ENCODE measurements at places on chromosomes 7 and 10.

DNA sequence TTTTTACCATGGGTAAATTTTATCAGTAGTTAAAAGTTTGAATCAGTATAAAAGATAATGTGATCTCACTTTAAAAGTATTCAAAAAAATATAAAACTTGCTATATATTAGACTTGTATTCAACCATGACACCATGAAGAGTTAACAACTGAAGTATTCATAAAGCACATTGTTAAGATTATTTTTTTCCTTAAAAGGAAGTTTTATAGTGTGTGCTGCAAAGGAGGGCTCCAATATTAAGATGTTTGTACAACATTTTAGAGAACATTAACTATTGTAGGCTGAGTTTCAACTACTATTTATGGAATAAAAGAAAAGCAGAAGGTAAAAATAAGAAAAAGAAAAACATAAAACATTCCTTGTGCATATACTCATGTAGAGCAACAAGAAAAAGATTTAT lies 24.5 kb upstream of the CUBN start:
- no peak overlapping the region for H3K27ac ChIP-seq
- peaks cover 10% of the 10 kb centered on the region for H3K36me3 ChIP-seq
- DNase-seq: no peak
- peaks cover 3% of the 10 kb centered on the region for H3K4me1 ChIP-seq
- no peak overlapping the region for H3K4me3 ChIP-seq
- no peaks in the 10 kb centered on the region for H3K27me3 ChIP-seq

- H3K27me3 ChIP-seq: peaks cover 7% of the 10 kb centered on the region
- peaks cover 44% of the 10 kb centered on the region for H3K4me1 ChIP-seq
- H3K27ac ChIP-seq: peak within 1 kb of the TSS; percentile 100
- peaks cover 40% of the 10 kb centered on the region for H3K36me3 ChIP-seq
- DNase-seq: peak; percentile 83
- peak within 1 kb of the TSS; percentile 93 for H3K4me3 ChIP-seq
Observed at GRCh38 chr10:62804356-62805230, at the start of gene ADO. Gene ADO, plus strand, starts transcription at chr10:62804720. Its CDS starts 340 bp downstream, at chr10:62805060.

- H3K27ac ChIP-seq: no peak overlapping the region
- no peaks in the 10 kb centered on the region for H3K4me1 ChIP-seq
- H3K27me3 ChIP-seq: no peaks in the 10 kb centered on the region
- DNase-seq: no peak
Observed at GRCh38 chr7:121800916-121801675, 71.9 kb upstream of the PTPRZ1 start.

GRCh38 chr10:50490241-50490640 lies 133.5 kb downstream of the SGMS1 start:
- H3K4me3 ChIP-seq: no peak overlapping the region
- H3K36me3 ChIP-seq: peaks cover 19% of the 10 kb centered on the region
- H3K27me3 ChIP-seq: no peaks in the 10 kb centered on the region
- H3K4me1 ChIP-seq: no peaks in the 10 kb centered on the region

DNA sequence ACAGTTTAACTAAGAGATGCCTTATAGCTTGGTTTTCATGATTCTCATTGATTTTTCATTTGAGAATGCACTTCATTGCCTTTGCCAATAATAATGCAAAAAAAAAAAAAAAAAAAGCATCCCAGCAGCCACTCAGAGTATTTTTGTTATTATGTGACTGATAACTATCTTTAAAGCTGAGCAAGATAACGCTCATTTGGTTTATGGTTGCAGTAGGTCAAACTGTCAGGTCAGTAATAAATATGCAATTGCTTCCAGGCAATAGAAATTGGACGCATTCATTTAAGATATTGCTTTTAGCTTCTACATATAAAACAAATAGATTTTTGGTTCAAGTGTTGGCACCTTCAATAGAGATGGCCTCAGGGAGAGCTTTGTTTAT lies 215.1 kb downstream of the PRPF18 start:
- H3K27ac ChIP-seq: no peak overlapping the region
- DNase-seq: no peak
- peaks cover 2% of the 10 kb centered on the region for H3K27me3 ChIP-seq

GRCh38 chr7:120792091-120792860 lies 65.7 kb downstream of the TSPAN12 start:
- peak; percentile 65 for DNase-seq
- H3K27ac ChIP-seq: no peak overlapping the region
- no peaks in the 10 kb centered on the region for H3K4me1 ChIP-seq
- peaks cover 13% of the 10 kb centered on the region for H3K27me3 ChIP-seq
- no peak overlapping the region for H3K4me3 ChIP-seq
- no peaks in the 10 kb centered on the region for H3K36me3 ChIP-seq

DNA sequence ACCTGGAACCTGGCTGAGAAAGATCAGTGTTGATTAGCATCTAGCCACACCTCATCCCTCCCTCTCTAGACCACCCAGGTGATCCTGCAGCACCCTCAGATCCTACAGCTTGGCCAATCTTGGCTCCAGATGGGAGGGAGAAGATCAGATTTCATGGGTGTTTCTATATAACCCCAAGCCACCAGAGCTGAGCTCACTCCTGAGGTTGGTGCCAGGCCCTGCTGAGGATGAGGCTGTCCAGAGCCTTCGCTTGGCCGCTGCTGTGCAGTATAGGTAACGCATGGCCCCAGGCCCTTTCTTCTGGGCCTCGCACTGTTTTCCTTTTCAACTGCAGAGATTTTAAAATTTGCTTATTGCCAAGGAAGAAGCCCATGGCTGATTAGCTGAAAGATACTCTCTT lies 27.0 kb downstream of the C10orf120 start:
- no peak overlapping the region for H3K27ac ChIP-seq
- no peaks in the 10 kb centered on the region for H3K36me3 ChIP-seq

GRCh38 chr10:110681023-110681681 lies 37.0 kb downstream of the RBM20 start:
- peaks cover 35% of the 10 kb centered on the region for H3K27me3 ChIP-seq
- H3K4me1 ChIP-seq: peaks cover 3% of the 10 kb centered on the region
- H3K27ac ChIP-seq: no peak overlapping the region
- no peaks in the 10 kb centered on the region for H3K36me3 ChIP-seq
- DNase-seq: peak; percentile 57

DNA sequence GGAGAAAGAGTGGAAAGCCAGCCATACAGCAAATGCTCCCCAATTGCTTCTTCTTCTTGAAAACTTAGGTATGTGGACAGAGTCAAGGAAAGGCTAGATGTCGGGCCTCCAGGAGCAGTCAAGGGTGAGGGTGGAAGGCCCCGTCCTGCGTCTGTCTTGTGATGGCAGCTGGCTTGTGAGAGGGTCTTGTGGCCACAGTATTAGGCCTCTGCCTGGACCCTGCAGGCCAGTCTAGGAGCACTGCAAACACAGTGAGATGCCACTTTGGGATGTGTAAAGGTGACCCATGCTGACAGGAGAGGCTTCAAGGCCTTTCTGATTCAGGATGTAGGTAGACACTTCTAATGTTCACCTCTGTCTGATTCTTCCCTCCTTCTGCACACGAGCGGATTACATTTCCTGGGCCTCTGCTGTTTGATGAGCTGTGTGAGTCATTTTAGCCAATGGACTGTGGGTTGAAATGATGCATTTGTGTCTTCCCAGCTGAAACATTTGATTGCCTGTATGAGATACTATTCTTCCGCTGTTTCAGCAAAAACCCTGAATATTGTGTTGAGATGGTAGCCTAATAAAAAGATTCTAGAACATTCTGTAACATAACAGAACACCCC lies 135.4 kb downstream of the EMX2 start:
- H3K4me3 ChIP-seq: no peak overlapping the region
- DNase-seq: no peak
- peaks cover 5% of the 10 kb centered on the region for H3K27me3 ChIP-seq

DNA sequence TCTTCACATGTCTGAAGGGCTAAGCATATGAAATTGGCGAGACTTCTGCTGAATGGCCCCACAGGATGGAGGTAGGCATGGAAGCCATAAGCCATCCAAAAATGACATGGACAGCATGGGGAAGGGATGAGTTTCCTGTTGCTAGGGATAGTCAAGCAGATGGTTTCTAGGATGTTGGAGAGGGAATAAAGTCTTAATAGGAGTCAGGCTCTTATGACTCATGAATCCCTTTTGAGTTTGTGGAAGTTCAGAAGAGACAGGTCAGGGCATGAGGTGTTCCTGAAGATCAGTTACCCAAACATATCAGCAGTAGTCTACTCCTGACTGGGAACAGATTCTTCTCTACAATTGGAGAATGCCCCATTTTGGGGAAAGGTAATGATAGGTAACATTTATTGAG lies 243.9 kb downstream of the REEP3 start:
- H3K4me1 ChIP-seq: no peaks in the 10 kb centered on the region
- no peak for DNase-seq
- H3K27ac ChIP-seq: no peak overlapping the region
- H3K4me3 ChIP-seq: no peak overlapping the region

GRCh38 chr7:30469303-30469702 lies 9.3 kb downstream of the NOD1 start:
- H3K4me3 ChIP-seq: no peak overlapping the region
- H3K36me3 ChIP-seq: peaks cover 47% of the 10 kb centered on the region
- DNase-seq: no peak
- no peaks in the 10 kb centered on the region for H3K27me3 ChIP-seq
- H3K4me1 ChIP-seq: peaks cover 90% of the 10 kb centered on the region

DNA sequence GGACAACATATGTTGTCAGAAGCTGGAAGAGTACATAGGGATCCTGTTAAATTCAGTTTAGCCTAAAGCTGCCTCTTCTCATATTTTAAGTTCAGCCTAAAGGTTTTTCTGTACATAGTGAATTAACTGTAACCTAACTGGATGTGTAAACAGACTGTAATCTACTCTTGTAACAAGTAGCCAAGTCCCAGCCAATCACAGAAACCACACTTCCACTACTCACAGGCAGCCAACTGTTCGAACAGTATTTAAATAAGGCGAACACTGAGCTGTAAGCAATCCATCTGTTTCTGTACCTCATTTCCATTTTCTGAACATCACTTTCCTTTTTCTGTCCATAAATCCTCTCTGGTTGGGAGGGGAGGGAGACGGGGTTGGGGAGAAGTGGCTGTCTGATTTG lies 15.0 kb upstream of the STN1 start:
- peaks cover 2% of the 10 kb centered on the region for H3K27me3 ChIP-seq
- no peak for DNase-seq
- no peak overlapping the region for H3K27ac ChIP-seq
- no peaks in the 10 kb centered on the region for H3K36me3 ChIP-seq
- no peaks in the 10 kb centered on the region for H3K4me1 ChIP-seq

GRCh38 chr10:128734161-128734560 lies 607.9 kb upstream of the MKI67 start:
- no peaks in the 10 kb centered on the region for H3K4me1 ChIP-seq
- no peak overlapping the region for H3K4me3 ChIP-seq
- DNase-seq: no peak
- no peaks in the 10 kb centered on the region for H3K36me3 ChIP-seq
- H3K27me3 ChIP-seq: no peaks in the 10 kb centered on the region

DNA sequence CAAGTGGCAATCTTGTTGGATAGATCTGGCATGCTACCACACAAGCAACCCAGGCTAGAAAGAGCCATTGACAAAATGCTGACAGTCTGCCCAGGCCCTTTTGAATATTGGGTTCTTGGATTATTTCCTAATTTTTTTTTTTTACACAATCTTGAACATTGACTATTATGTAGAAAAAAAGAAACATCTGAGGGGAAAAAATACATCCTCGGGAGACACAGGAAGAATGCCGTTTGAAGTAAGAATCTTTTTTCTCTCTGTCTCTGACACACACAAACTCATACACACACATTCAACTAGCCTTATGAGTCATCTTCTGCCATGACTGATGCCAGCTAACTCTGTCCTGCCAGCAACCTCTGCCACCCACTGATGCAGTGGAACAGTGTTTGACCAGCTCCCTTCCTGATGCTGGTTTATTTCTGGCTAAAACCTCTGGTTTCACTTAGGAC lies 47.2 kb downstream of the SORBS1 start:
- no peak for DNase-seq
- H3K4me1 ChIP-seq: no peaks in the 10 kb centered on the region
- no peak overlapping the region for H3K4me3 ChIP-seq
- H3K27ac ChIP-seq: no peak overlapping the region
- peaks cover 3% of the 10 kb centered on the region for H3K27me3 ChIP-seq

GRCh38 chr10:78706256-78706655 lies 362.5 kb upstream of the ZMIZ1 start:
- H3K27ac ChIP-seq: no peak overlapping the region
- no peak overlapping the region for H3K4me3 ChIP-seq
- H3K36me3 ChIP-seq: no peaks in the 10 kb centered on the region
- H3K4me1 ChIP-seq: no peaks in the 10 kb centered on the region
- no peak for DNase-seq
- peaks cover 5% of the 10 kb centered on the region for H3K27me3 ChIP-seq

GRCh38 chr10:92657024-92657423 lies 32.7 kb upstream of the HHEX start:
- no peaks in the 10 kb centered on the region for H3K4me1 ChIP-seq
- peaks cover 47% of the 10 kb centered on the region for H3K36me3 ChIP-seq
- no peak overlapping the region for H3K4me3 ChIP-seq
- no peaks in the 10 kb centered on the region for H3K27me3 ChIP-seq
- no peak overlapping the region for H3K27ac ChIP-seq

- H3K27me3 ChIP-seq: no peaks in the 10 kb centered on the region
- peaks cover 13% of the 10 kb centered on the region for H3K36me3 ChIP-seq
- peaks cover 81% of the 10 kb centered on the region for H3K4me1 ChIP-seq
- DNase-seq: peak; percentile 67
Observed at GRCh38 chr10:72320676-72321247, 34.0 kb downstream of the DNAJB12 start.

DNA sequence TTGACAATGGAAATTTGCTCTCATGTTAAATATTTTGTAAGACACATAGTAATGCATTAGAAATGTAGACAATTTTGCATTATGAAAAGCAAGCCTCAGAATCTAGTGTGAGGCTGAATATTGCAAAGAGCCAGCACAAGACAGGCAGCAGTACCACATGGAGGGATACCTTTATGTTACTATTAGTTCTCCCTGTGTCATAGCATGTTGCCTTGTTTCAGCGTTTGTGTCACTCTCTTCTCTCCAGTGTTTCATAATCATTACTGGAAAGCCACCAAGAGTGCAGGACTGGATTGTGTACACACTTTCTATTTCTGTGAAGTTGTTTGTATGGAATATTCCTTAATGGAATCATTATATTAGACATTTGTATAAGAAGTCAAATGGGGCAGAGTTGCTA lies 8.5 kb downstream of the AHR start:
- DNase-seq: no peak
- peaks cover 30% of the 10 kb centered on the region for H3K4me1 ChIP-seq
- H3K4me3 ChIP-seq: no peak overlapping the region
- no peak overlapping the region for H3K27ac ChIP-seq
- peaks cover 16% of the 10 kb centered on the region for H3K36me3 ChIP-seq

DNA sequence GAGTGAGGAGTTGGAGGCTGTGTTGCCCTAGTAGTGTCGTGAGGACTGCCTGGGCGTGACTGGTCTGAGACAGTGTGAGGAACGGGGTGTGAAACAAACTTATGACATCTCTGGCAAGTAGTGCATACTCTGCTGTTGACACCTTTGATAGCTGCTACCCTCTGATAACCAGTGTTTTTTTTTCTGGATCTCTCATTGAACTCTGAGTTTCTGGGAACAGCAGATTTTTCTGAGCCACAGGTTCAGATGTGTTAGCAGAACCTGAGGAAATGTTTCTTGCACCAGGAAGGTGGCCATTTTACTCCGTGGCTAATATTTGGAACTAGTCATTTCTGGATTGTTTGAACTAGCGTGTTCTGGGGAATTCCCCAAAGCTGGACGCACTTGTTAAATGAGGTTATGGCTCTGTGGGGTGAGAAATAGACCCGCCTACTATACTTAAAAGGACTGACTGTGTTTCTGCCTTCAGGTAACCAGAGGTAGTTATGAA lies 52.9 kb downstream of the AUTS2 start:
- DNase-seq: no peak
- H3K36me3 ChIP-seq: no peaks in the 10 kb centered on the region
- H3K27me3 ChIP-seq: peaks cover 9% of the 10 kb centered on the region

GRCh38 chr10:110399965-110400933 lies 95.5 kb upstream of the SMNDC1 start:
- H3K4me3 ChIP-seq: no peak overlapping the region
- H3K4me1 ChIP-seq: peaks cover 31% of the 10 kb centered on the region
- no peaks in the 10 kb centered on the region for H3K36me3 ChIP-seq
- H3K27ac ChIP-seq: no peak overlapping the region
- H3K27me3 ChIP-seq: peaks cover 6% of the 10 kb centered on the region

Data from activated CD8-positive, alpha-beta T cell treated with anti-CD3 and anti-CD28 coated beads, Interleukin-2, amount 10 ng/mL, durations not matched to agents 7 days and 5 days (primary cell).